ENCODE measurements at places on chromosomes 12 and 14.

- no peak for DNase-seq
Observed at GRCh38 chr14:96790186-96790585, 7.0 kb upstream of the VRK1 start.

- DNase-seq: peak; percentile 38
Observed at GRCh38 chr14:79732911-79733655, 478.2 kb downstream of the DIO2 start.

DNA sequence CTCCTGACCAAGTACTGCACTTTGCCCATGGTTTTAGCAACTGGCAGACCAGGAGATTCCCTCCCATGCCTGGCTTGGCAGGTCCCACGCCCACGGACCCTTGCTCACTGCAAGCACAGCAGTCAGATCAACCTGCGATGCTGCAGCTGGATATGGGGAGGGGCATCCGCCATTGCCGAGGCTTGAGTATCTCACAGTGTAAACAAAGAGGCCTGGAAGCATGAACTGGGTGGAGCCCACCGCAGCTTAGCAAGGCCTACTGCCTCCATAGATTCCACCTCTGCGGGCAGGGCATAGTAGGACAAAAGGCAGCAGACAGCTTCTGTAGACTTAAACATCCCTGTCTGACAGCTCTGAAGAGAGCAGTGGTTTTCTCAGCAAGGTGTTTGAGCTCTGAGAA is 479.8 kb downstream of the FUT8 start:
- DNase-seq: no peak

DNA sequence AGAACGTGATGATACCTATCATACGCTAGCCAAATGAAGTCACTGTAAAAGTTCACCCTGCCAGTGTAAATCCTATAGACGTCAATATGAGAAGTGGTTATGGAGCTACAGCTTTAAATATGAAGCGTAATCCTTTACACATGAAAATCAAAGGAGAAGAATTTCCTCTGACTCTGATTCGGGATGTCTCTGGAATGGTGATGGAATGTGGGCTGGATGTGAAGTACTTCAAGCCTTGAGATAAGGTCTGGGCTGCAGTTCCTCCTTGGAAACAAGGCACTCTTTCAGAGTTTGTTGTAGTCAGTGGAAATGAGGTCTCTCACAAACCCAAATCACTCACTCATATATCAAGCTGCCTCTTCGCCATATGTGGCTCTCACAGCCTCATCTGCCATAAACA is 53.1 kb upstream of the NAP1L1 start:
- no peak for DNase-seq

GRCh38 chr14:97046967-97047366 is 249.8 kb downstream of the VRK1 start:
- no peak for DNase-seq

DNA sequence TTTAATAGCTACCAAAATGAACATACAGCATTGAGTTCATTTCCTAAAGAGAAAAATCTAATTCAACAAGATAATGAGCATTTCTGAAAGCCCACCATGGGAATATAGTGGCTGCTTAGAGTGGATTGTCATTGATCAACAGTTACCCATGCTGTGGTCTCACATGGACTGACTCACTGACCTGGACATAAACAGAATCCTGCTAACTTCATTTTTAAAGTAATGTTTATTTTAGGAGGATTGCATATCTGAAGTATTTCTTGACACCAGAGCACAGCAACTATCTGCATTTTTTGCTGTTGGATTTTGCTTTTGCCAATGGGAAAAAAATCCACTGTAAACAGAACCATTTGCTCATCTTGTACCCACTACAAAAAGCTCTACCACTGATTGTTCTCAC is 71.7 kb downstream of the KCNC2 start:
- no peak for DNase-seq

DNA sequence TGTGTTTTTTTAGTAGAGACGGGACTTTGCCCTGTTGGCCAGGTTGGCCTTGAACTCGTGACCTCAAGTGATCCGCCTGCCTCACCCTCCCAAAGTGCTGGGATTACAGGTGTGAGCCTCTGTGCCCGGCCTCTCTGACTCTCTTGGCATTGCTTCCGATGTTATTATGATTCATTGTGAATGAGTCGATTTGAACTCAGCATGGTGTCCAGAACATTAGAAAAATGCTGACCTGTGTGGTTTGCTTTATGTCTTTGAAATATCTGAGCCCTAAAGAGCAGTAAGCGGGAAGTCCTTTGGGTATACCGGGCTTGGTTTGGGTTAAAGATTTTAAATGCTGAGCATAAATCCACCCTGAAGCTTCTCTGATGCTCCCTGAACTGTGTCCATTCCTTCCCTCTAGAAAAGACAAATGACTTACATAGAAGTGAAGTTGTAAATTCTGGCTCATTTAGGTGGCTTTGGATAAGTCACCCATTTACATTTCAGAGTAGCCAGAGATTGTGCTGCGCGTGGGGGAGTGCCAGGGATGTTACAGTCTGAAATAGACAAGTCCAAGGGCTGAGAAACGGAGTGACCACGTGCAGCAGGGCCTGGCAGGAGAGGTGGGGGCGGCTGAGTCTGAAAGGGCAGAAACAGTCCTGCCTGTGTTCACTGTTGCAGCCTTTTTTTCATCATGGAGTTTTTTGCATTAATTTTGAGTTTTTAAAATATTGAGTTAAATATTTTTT is 39.6 kb downstream of the SLC15A4 start:
- peak; percentile 68 for DNase-seq

DNA sequence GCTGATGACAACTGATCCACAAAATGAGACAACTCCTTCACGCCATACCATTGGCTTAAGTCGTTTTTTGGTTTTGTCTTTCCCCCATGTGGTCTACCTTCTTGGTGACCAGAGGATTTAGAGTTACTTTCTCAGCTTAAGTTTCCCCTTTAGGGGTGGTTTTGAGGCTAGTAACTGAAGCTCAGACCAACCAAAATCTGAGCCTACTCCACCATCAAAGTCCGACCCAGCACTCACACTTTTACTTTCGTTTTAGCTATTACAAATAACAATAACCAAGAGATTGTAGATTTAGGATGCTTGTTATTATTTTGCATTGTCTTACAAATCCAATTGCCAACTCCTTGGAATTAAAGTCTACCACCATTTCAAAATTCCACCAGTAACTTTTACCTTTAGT is 130.6 kb upstream of the MDM1 start:
- DNase-seq: no peak

DNA sequence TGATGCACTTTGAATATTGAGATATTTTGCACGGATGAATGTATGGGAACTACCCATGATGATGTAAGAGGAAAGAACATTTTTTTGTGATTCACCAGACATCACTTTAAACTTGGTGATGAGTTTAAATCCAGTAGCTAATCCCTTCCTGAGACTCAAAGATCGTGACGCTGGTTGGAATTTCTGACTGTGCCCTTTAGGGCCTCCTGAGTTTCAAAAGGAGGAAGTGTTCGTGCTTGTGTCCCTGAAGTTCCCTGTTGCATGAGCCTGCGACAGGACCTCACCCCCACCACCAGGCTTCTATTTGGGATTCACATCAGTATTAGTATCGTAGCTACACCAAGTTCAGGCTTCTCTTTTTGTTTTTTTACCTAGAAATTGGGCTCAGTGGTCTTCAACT is 18.6 kb upstream of the RIN3 start:
- DNase-seq: no peak

DNA sequence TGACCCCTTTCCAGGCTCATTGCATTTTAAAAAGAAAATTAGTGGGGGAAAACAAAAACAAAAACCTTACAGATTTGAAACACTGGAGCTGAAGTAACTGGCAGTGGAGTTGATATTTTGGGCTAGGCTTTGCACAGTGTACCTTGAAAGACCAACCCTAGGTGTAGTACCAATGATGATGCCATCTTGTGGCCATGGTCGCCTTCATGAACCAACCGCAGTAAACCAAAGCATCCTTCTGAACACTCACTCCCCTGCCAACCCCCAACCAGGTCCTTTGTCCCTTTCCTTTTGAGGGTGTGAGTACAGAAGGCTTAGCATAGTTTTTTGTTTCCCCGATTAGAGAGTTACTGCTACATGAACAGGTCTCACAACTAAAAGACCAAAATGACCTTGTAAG is 5.9 kb downstream of the TOMM20L start:
- DNase-seq: no peak

DNA sequence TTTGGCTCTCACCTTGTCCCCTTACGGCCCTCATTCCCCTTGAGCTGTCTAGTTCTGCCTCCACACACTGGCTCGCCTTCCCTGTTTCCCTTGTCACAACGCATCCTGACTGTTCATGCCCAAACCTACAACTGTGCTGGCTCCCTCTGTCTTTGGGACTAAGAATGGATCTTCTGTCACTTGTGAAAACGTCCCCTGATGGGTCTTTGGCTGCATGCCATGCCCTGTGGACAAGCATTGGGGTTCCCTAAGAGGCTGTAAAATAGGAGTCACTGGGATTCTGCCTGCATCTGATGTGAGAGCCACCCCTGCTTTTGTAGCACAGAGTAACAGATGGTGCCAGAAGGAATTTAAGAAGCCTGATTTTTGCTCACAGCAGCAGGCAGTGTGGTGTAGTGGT is 285.3 kb upstream of the CRY1 start:
- no peak for DNase-seq

GRCh38 chr12:33649992-33650391 is 210.4 kb upstream of the SYT10 start:
- DNase-seq: no peak

GRCh38 chr12:75765170-75766059 is 254.0 kb upstream of the KRR1 start:
- no peak for DNase-seq

- no peak for DNase-seq
Observed at GRCh38 chr14:61930101-61930857, 168.1 kb downstream of the SNAPC1 start.

DNA sequence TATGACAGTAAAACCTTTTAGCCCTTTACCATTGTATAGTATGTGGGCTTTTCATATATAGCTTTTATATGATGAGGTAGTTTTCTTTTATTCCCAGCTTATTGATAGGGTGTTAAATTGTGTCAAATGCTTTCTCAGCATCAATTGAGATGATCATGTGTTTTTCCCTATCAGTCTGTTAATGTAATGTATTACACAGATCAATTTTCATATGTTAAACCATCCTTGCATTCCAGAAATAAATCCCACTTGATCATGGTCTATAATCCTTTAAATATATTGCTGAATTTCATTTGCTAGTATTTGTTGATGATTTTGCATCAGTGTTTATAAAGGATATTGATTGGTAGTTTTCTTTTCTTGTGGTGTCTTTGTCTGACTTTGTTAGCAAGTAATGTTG is 603.9 kb downstream of the TRHDE start:
- no peak for DNase-seq

GRCh38 chr14:80965037-80965436 is 9.6 kb downstream of the TSHR start:
- DNase-seq: no peak

- DNase-seq: no peak
Observed at GRCh38 chr14:95316821-95317220, 2.9 kb downstream of the CLMN start.

Data from fibroblast of mammary gland (primary cell).